Stimulated activated CD4-positive, alpha-beta T cell treated with anti-CD3 and anti-CD28 coated beads, Interleukin-2, amount 100 ng/mL, for 4 hours (primary cell): ENCODE measurements at places on chromosomes 7 and 10.

DNA sequence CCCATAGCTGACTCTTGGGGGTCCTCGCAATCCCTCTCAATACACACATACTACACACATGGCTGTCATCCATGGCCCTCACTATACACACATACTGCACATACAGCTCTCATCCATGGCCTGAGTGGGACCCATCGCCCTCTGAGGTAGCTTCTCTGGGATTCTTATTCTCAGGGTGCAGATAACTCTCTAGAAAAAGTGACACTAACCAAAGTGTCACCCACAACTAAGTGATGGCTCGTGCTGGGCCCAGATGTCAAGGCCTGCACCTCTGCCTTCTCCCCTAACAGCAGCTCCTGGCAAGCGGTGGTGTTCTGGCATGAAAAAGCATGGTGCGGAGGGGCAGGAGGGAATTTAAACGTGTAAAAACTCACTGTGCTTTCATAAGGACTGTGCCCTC is 62.7 kb upstream of the ZPBP start:
- DNase-seq, result no peak

DNA sequence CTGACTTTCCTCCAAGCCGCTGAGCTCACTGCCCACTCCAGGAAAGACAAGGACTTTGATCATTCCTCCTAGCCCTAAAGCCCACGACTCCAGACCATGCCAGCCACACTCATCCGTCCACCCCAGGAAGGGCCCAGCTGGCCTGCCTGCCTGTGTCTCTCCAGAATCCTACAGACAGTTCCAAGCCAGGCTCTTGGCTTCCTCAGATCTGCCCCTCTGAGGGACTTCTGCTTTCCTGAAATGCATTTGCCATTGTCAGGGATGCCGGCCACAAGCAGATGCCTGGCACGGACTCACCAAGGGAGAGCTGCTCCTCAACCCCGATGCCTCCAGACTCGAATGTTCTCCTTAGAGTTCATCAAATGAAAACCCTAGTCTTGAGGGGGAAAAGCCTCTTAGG is 155.8 kb downstream of the OAT start:
- DNase-seq, result no peak

DNA sequence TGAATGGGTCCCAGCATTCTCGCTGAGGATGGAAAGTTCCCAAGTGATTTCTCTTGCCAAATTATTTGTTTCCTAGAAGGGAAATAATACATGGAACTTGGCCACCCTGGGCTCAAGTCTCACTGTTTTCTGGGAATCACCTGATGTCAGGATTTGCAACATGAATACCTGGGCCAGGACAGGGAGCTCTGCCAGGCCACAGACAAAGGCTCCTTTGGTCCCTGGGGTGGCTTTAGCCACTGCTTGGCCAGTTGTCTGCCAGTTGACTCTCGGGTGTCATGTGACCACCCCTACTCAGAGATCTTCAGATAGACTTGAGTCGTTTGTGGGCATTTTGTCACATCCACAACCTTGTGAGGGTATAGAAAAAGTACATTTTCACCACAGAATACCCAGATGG is 258.0 kb upstream of the HABP2 start:
- DNase-seq, result no peak

- DNase-seq, result no peak
Observed at GRCh38 chr10:29183301-29183945, 105.4 kb upstream of the LYZL1 start.

DNA sequence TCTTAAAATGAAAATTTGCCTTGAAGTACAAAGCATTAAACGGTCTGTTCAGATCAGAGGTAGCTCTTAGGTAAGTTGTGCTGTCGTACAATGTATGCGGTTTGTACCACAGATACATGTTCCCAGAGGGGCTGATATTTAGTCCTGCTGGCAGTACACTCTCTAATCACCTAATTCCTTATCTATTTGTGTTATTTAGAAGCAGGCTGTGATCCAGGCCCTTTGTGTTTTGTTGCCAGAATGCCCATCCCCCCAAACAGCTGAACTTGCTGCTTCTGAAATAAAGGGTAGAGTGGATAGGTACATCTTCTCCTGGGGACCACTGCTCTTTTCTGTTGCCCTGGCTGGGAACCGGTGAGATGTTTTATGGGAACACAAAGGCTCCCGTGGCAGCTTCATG is 84.5 kb downstream of the SND1 start:
- DNase-seq, result no peak
